ENCODE measurements at places on chromosomes 12 and 14.

DNA sequence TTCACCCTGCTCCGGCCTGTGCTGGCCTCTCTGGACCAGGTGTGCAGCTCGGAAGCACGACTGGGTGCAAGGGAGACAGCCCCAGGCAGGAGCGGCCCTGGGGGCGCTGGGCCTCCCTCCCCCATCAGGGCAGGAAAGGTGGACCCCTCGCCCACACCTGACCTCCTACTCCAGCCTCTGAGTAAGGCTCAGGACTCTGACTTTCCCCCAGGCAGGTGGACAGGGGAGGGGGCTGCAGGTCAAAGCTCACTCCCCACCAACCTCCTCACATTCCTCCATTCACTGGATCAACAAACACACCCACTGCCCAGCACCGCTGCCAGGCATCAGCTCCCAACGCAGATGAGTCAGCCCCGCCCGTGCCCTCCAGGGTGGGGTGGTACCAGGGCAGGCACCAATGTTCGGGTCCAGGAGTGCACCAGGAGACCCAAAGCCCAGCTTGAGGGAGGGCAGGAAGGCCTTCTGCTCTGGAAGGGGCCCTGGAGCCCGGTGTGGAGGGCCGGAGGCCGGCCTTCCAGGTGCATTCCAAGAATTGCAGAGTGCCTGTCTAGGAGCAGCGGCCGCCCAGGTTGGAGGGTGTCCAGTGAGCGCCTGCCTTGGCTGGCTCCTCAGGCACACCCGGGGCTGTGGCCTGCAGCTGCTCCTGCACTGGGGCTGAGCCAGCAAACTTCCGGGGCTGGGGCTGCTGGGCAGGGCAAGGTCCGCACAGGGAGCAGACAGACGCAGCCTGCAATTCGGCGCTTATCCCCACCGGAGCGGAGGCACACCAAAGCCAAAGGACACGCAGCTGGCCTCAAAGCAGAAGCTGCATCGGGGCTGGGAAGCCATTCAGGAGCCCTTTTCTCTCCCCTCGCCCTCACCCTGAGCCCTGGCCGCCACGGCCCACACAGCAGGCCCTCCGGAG lies 1.6 kb upstream of the INF2 start:
- peak; percentile 94 for DNase-seq

DNA sequence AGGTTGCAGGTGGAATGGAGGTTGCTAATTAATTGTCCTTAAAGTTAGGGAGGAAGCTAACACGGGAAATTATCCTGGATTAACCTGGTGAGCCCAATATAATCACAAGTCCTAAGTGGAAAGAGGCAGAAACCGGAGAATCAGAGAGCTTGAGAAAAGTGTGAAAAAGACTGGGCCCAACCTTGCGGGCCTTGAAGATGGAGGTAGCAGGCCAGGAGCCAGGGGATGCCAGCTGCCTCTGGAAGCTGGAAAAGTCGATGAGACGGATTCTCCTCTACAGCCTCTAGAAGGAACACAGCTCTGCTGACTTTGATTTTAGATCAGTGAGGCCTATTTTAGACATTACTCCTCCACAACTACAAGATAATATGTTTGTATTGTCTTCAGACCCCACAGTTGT lies 2.1 kb downstream of the SDR9C7 start:
- no peak for DNase-seq

DNA sequence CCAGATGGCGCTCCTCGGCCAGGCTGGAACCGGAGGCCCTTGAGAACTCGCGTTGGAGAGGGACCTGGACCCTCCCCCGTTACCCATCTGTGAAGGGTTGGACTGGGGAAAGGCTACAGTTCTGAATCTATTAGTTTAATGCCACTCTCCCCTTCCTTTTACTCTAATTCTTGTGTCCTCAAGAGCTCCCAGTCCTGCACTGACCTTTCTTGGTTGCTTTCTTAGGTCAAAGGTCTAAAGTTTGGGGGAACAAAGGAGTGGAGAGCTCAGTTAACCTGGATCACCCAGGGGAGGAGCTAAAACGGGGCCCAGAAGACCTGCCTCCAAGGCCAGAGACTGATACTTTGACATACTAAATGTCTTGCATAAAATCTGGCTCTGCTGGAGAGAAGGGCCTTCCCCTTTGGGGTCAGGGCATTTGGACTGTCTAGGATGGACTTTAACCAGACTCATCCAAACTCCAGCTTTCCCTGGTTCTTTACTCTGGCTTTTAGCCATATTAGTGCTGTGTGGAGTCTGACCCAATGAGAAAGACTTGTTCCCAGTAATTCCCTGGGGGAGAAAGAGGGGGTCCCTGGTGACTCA lies 923 bp upstream of the MLF2 start:
- no peak for DNase-seq

- no peak for DNase-seq
Measured at GRCh38 chr14:101743701-101744100, 17.8 kb upstream of the PPP2R5C start.

GRCh38 chr12:76143343-76144244 lies 59.1 kb upstream of the NAP1L1 start:
- DNase-seq = no peak

DNA sequence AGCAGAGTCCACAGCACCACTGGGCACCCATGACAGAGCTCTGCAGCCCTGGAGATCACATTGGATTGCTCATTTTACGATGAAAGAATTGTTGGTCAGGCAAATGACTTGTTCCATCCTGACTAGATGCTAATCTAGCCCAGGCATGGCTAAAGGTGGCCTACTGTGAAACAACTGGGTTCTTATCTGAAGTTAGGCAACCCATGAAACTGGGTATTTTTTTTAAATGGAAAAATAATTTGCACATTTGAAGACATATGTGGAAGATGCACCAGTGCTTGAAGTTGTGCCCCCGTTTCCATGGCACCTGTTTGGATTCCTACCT lies 8.3 kb downstream of the PYGL start:
- no peak for DNase-seq

- no peak for DNase-seq
Measured at GRCh38 chr12:46461459-46461858, 88.9 kb upstream of the SLC38A2 start.

Data from tibial artery (tissue), 4 donors.